Lung (tissue), 17 donors: ENCODE measurements at places on chromosomes 5 and 9. TPM values are rescaled to one million over a fixed set of nuclear protein-coding genes. Genes with fewer than 3 reads are reported as not detected.

GRCh38 chr9:6938447-6938846 lies 180.7 kb downstream of the KDM4C start:
- DNase-seq: no peak

GRCh38 chr5:125491986-125492492 lies 745.6 kb upstream of the ZNF608 start:
- no peak for DNase-seq

DNA sequence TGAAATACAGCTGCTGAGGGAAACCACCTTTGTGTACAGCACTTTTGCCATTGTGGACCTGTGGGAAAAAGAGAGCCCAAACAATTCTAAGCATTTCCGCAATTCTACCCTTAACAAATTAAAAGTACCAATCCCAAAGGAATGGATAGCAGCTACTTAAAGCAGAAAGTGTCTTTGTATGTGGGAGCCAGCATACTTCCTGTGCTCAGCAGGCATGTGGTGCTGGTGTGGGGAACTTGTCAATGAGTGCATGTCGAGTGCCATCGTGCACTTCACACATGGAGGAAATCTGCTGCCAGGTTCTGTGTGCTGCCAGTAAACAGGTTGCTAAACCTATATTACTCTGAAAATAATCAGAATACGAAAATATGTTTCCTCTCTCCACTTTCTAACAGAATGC lies 399.0 kb downstream of the LRRC70 start:
- peak; percentile 24 for DNase-seq

- DNase-seq: peak; percentile 22
Observed at GRCh38 chr9:101566904-101567724, 27.7 kb downstream of the PPP3R2 start.

- DNase-seq: no peak
Observed at GRCh38 chr5:90803876-90804275, 245.3 kb downstream of the ADGRV1 start.

The C5 gene
- total RNA-seq: 16.4 TPM
